ENCODE measurements at places on chromosomes 12 and 14.

DNA sequence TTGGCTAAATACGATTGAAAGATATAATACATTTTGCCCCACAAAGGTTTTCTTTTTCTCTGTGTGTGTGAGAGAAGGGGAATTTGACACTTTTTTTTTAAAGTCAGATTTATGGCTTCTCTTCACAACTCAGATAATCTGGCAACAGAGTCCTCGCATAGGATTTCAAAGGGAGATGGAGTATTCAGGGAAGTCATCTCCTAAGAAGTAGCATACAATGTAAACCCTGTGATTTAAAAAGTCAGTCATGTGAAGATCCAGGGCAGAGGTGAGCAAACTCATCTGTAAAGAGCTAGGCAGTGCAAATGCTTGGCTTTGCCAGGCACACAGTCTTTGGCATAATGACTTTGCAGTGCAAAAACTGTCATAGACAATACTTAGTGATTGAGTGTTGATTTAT, 1526.3 kb downstream of the AACS start:
- DNase-seq = no peak

DNA sequence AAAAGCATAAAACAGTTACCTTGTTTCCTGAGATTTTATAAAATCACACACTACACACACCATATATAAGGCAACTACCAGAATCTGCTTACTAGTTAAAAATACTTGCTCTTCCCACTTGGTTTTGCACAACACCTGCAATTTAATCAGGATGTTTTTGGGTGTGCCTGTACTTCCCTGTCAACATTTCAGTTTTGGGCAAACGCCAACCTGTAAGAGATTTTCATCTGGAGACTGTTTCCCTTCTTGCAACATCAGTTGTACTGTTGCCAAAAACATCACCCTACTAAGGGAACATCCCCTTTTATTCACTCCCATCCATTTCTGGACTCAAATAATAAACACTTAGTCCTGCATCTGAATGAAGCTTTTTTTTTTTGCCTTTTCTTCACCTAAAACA, 172.3 kb downstream of the DUSP6 start:
- no peak for DNase-seq

DNA sequence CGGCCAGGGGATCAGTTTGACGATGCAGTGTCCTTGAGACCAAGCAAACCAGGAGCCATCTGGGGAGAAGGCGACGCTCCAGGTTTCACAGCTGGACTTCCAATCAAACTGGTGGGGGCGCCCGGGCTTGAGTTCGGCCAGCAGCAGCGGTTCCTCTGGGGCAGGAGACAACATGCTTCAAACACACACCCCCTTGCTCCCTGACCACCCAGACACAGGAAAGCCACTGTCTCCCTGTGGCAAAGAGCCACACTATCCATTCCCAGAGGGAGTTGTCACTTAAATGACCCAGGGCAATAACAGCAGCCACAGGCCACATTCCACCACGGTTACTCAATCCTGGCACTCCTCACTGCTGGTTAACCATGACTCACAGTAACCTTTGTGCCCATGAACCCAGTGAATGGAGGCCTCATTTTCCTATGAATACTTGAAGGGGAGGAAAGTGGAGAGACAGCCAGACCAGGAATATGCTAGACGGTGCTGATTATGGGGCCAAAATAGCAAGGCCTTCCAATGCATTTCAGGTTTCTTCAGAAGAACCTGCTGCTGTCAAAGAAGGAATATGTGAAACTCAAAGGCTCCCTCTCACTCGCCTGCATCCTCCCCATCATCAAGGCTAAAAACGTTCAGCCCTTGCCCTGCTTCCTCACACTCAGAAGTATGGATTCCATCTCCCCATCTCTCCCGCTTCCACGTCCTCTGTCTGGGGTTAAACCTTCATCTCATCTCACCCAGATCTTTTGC, 8.5 kb downstream of the WSB2 start:
- DNase-seq = no peak

DNA sequence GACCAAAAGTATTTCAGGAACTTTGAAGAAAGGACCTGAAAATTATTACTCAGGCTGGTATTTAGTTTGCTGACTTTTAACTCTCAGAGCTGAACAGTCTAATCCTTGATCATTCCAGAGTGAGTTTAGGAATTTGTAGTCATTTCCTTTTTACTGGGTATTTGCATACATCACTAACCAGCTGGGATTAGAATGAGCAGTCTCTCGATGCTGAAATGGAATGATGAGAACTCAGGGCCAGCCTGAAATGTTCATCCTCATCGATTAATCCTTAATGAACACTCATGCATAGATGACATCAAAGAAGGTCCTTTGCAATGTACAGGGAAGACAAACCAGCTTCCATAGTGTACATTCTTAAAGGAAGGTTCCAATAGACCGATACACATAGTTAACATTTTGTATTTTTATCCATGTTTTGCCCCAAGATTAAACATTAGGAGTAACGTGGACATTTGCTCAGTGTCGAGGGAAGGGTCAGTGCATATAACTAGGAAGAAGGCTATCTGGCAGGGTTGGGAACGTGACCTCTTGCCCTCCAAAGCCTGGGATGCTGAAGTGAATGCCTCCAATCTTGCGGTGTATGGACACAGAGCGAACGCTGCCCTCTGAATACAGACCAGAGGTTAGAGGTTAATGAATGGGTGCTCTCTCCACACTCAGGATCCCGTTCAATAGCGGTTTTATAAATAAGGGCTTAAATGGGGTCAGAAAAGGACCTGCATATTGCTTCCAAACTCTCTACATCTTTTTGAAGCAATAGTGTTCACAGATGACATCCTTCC, 14.5 kb downstream of the FBXL14 start:
- no peak for DNase-seq

- DNase-seq = no peak
Measured at GRCh38 chr12:130668286-130669204, 47.6 kb downstream of the RIMBP2 start.

- no peak for DNase-seq
Measured at GRCh38 chr14:34930591-34931091, 52.2 kb upstream of the SRP54 start.

GRCh38 chr12:108548954-108549521, 11.9 kb downstream of the SART3 start:
- DNase-seq = no peak

GRCh38 chr14:50364792-50365191, 31.9 kb downstream of the CDKL1 start:
- no peak for DNase-seq

GRCh38 chr14:46472261-46472660, 179.3 kb downstream of the RPL10L start:
- no peak for DNase-seq

- DNase-seq = no peak
Measured at GRCh38 chr14:25041484-25041883, 8.5 kb downstream of the STXBP6 start.
